ENCODE measurements at places on chromosomes 13 and 19.

DNA sequence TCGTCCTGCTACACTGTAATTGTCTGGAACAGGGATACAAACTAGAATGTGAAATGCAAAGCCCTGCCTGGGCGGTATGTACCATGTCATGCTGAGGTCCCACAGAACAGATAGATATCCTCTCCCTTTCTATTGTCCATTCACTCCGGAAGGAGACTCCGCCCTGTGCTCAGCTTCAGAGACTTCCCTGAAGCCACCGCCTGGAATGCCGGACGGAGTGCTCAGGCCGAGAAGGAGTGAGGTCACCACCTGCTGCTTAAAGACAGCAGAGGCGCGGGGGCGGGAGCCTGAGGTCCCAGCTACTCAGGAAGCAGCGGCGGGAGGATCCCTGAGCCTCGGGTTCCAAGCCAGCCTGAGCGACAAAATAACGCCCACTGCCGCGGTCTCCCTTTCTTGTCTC is 890 bp upstream of the ZNF611 start:
- DNase-seq, result peak; percentile 70

DNA sequence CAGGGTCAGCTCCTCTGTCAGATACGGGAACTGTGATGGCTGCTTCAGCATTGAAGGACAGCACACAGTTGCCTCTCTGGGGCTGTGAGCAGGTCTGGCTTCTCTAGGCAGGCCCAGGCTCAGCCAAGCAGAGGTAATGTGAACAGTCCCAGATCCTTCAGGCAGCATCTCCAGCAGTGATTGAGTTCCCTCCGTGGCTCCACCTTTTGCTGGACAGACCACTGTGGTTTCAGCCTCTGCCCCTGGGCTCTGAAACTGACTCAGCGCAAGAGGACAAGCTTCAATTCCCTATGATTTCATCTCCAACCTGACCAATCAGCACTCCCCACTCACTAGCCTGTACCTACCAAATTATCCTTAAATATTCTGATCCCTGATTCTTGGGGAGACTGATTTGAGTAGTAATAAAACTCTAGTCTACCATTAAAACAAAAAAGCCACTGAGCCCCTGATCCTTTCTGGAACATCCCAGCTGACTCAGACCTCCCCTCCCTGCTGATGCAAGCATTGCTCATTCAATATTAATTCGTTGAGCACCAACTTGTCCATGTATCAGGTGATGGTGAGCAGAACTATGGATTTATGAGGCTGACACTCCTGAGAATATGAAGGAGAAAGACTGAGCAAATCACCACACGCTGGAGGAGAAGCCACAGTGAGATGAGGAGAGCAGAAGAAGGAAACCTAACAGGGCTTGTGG is 16.7 kb downstream of the GSX1 start:
- no peak for DNase-seq

- no peak for DNase-seq
Measured at GRCh38 chr13:43935878-43936277, 56.2 kb downstream of the LACC1 start.

DNA sequence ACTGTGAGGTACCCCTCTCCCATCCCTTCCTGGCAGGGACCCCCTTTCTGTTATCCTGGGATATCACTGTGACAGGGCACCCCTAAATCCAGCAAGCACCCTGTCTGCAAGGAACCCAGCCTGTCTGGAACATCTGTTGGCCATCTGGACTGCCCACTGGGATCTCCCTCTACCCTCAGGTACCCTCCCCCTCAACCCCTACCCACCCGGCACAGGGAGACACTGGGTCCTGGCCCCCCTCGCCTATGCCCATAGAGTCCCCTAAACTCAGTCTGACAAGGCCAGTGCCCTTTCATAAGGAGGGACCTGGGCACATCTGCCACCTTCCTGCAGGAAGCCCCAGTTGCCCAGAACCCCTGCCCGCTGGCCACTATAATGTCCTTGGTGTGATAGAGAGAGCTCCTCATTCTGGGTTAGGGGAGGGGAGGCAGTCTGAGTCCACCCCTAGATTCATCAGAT is 2.8 kb upstream of the SLC27A5 start:
- no peak for DNase-seq

DNA sequence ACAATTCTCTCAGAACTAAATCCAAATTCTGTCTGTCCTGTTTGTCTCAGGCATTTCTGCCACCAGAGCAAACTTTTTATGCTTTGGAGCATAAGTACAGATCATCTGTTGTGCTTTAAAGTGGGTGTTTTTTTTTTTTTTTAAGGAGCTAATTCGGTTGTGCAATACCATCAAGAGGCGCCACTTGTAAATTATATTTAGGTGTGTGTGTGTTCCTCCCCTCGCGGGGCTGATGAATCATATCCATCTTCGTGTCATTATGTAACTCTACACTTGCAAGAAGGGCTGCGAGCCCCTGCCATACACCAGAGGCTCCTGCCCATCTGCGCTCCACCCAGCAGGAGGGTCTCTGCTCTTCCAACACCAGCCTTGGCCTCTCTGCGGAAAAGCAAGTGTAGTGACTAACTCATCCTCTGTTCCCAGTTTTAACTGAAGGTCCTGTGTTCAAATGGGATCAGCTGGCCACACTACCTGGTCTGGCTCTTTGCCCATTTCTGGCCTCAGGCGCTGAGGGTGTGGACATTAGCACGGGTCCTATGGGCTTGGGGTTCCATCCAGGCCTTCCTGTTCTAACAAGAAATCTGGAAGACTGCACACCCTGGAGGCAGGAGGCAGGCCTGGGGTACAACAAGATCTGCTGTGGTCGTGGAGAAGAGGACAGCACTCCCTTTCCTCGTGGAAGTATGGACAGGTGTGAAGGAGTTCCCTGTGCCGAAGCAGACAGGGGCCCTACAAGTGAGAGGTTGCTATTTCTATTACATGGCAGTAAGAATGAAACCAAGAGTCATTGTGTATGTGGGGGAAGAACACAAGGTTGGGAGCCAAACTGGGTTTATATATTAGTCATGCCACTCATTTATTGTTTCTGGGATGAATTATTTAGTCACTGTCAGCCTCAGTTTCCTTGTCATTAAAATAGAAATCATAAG is 96.1 kb upstream of the MBNL2 start:
- DNase-seq, result peak; percentile 43

- DNase-seq, result no peak
Measured at GRCh38 chr19:49589502-49589905, 1.5 kb upstream of the PRR12 start.

GRCh38 chr19:55206664-55207500 is 2.4 kb downstream of the PTPRH start:
- DNase-seq, result peak; percentile 58

DNA sequence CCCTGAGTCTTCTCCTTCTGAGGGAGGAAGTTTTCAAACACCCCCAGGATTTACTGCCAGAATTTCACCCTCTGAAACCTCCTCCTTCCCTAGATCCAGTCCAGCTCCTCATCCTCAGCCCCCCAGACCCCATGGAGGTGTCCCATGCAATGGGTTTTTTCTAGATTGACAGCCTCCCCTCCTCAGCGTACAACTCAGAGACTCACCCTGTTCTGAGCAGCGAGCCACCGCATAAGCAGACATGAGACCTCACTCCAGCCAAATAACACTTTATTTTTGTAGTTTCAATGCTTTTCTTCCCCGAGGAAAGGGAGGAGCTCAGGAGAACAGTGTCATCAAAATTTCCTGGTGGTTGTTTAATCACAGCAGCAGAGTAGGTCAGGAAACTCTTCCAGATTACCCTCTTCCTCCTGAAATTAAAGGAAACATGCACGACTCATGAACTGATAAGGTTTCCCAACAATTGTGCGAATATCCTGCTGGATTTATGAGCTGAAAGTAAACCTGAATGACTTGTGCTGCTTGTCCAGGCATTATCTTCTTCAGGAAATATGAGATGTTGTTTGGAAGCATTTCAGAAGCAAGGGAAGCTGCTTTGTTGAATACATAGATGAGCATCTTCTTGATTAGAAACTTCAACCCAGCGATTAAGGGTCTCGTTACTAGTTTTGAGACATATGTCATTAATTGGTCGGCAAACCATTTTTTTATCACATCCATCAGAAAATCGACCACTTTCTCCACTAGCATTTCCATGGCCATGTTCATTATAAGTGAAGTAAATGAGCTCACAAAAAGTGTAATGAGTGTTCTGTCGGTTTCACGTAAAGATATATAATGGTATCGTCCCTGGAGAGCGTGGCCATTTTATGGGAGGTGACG is 36.2 kb downstream of the ERICH4 start:
- DNase-seq, result no peak

DNA sequence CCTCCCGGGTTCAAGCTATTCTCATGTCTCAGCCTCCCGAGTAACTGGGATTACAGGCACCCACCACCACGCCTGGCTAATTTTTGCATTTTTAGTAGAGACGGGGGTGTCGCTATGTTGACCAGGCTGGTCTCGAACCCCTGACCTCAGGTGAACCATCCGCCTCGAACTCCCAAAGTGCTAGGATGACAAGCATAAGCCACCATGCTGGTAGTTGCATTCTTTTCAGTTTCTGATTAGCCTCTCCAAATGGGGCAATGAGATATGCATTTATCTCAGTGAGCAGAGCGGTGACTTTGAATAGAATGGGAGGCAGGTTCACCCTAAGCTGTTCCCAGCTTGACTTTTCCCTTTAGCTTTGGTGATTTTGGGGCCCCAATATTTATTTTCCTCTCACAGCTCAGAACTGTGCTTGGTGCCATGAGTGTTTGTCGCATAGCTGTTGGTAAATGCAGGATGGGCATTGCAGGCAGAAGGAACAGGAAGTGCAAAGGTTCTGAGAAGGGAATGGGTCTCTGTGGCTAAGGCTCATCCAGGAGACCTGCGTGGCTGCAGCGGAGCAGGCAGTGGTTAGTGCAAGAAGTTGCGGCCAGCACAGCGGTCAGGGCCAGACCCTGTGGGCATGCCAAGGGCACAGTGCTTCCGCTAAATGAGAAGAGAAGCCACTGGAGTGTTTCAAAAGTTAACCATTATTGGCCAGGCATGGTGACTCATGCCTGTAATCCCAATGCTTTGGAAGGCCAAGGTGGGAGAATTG is 20.7 kb downstream of the LYPD3 start:
- no peak for DNase-seq

- DNase-seq, result no peak
Measured at GRCh38 chr13:100734194-100734720, 59.7 kb upstream of the TMTC4 start.

- no peak for DNase-seq
Measured at GRCh38 chr19:30865511-30865910, 483.7 kb downstream of the TSHZ3 start.

GRCh38 chr13:79386125-79386826 is 19.8 kb downstream of the RBM26 start:
- DNase-seq, result no peak

DNA sequence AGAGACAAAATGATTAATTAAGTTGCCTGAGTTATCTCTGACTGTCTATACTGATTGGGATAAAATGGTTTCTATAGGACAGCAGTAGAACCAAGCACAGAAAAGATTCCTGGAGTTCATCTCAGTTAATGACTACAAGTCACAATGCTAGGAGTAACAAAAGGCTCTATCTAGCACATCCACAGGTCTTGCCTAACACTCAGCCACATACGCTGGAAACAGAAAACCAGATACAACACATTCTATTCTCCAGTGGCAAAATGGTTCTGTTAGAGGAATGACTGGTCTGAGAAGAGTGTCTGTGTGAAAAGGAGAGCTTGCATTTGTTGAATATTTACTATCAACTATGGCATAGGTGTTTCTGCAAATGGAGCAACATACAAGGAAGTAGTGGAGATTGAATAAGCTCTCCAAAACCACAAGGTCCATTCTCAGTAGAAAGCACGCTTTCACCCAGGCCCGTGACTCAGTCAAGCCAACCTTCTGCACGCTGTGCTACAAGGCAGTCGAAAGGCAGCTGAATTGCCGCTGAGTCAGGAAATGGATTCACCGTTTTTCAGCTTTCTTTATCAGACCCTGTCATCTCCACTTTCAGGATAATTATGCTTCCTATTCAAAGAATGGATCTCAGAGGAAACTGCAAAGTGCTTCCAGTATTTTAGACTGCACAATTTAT is 761.5 kb downstream of the EFNB2 start:
- DNase-seq, result no peak

- DNase-seq, result no peak
Measured at GRCh38 chr19:16869331-16869972, 19.3 kb upstream of the F2RL3 start.

DNA sequence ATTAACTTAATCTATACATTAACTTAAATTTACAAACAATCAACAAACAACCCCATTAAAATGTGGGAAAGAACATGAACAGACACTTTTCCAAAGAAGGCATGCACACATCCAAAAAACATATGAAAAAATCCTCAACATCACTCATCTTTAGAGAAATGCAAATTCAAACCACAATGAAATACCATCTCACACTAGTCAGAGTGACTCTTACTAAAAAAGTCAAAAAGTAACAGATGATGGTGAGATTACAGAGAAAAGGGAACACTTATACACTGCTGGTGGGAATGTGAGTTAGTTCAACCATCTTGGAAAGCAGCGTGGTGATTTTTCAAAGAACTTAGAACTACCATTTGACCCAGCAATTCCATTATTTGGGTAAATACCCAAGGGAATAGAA is 759.2 kb upstream of the SLITRK1 start:
- DNase-seq, result no peak

DNA sequence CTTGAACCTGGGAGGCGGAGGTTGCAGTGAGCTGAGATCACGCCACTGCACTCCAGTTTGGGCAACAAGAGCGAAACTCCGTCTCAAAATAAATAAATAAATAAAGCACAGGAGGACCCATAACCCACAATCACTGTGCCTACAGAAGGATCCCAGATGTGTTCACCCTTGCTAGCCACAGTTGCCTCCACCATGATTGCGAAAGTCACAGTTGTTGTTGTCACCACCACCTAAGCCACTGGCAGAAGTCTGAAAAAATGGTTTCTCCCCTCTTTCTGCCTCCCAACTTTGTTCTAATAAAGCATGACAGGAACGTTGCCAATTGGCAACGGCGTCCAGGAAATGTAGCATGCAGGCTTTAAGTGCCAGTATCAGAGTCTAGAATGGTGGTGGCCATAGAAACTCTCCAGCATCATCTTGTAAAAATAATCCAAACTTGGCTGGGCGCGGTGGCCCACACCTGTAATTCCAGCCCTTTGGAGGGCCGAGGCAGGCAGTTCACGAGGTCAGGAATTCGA is 2.2 kb upstream of the EPS15L1 start:
- no peak for DNase-seq

- DNase-seq, result no peak
Measured at GRCh38 chr13:26656919-26657318, 99.4 kb downstream of the WASF3 start.
